Stimulated activated CD4-positive, alpha-beta T cell treated with anti-CD3 and anti-CD28 coated beads, Interleukin-2, amount 100 ng/mL, for 48 hours (primary cell): ENCODE measurements at places on chromosomes 2 and 18.

GRCh38 chr2:86357392-86357963 is 20.1 kb upstream of the REEP1 start:
- no peak for DNase-seq

- no peak for DNase-seq
Observed at GRCh38 chr2:222972420-222972819, 79.6 kb upstream of the KCNE4 start.

DNA sequence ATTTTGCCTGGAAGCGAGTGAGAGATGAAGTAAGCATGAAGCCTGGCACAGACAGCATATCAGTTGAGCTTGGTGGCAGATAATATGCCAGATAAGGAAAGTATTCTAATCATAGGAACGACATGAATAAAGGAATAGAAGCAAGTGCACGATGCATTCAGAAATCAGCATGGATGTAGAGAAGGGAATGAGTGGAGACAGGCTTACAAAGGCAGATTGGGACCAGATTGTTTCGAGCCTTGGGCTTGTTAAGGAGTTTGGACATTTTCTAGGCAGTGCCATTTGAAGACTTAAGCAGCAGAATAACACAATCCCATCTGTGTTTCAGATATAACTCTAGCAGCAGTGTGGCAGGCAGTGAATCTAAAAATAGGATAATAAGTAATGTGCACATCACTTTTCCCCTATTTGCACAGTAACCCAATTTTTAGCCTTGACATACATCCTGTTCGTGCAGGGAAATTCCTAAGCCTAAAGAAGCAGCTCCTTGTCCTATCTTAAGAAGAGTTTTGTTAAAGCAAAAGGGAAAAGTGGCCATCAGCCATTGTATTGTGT is 450.2 kb downstream of the PLCL1 start:
- no peak for DNase-seq

DNA sequence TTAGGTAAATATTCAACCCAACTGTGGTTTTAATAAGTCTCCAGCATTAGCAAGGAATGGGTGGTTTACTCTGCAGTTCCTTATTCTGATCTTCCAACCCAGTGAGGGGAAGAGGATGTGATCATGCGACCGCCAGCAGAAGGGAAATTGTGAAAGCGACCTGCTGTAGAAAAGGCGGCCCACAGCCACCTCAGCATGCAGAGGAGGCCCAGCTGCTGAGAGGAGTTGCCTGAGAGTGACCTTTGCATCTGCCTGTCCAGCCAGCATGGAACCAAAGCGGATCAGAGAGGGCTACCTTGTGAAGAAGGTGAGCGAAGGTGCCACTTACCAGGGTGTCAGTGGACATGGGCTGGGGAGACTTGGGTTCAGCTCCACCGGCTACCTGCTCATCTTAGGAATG is at the start of gene PLEK:
Gene PLEK (plus strand): TSS at position 196 of the 400 bp plus-strand sequence. CDS start 70 bp downstream, at position 266.
- no peak for DNase-seq

DNA sequence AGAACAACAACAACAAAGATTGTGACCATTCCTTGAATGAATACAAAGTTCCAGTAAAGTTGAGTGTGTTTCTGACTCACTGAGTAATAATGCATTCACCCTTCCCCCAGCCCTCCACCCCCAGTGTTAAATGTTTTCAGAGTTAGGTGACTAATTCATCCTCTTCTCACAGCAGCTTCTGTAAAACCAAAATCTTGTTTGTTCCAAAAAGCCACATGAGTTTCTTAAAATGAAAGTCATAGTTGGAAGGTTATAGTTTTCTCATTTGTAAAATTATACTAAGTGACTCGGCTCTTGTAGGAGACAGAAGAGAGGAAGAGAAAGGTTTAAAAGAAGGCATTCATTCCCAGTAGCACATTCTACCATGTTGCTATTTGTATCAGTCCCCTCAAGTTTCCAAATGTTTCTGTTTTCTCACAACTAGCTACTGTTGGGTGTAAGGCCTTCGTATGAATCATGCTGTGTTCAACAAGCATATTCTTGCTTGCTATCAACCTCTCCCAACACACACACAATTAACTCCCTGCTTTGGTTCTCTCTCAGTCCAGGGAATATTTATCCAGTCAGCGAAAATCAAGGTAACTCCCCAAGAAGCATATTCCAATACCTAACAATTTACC is 75.3 kb downstream of the MBD2 start:
- DNase-seq, result peak; percentile 31

DNA sequence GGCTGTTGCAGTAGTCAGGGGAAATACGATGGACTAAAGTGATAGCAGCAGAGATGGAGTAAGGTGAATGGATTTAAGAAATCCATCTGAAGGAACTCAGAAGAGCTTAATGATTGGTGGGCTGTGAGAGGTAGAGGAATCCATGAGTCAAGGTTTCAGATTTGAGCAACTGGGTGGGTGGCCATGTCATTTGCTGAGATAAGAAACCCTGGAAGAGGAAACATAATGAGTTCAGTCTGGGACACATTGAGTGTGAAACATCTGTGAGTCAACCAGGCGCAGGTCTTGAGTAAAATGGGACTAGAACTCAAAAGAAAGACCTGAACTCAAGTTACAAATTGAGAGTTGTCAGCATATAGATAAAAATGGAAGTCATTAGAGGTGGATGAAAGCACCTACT is 19.7 kb upstream of the ASNSD1 start:
- DNase-seq, result no peak

DNA sequence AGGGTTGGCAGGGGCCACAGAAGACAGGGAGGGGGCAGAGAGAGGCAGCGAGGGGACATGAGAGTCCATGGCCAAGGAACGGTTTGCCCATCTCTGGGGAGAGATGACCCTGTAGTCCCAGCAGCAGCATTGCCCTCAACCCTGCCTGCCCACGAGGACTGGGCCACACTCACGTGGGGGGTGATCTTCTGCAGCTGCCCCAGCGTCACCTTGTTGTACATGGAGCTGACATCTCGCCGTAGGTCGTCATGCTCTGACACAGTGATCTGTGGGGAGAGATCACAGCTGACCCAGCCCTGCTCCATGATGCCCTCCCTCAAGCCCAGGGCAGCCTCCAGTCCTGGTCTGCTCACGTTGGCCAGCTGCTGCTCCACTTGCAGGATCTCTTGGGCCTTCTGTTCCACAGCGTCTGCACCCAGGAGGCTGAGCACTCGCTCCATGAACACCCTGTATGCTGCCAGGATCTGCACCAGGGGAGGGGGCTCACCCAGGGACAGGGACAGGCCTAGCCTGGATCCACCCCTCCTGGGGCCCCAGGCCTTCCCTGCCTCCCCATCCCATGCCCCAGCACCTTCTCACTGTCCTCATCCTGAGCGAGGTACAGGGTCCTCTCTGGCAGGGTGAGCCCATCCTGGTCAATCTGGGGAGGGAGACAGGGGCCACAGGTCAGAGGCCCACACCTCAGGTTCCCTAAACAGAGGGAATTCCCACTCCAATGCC is 2.8 kb downstream of the ECEL1 start:
- no peak for DNase-seq

GRCh38 chr18:1002653-1003178 is 98.0 kb downstream of the ADCYAP1 start:
- DNase-seq, result no peak

- no peak for DNase-seq
Observed at GRCh38 chr2:137769406-137769805, 194.9 kb upstream of the HNMT start.

GRCh38 chr18:42475157-42475556 is 520.1 kb downstream of the PIK3C3 start:
- DNase-seq, result no peak

DNA sequence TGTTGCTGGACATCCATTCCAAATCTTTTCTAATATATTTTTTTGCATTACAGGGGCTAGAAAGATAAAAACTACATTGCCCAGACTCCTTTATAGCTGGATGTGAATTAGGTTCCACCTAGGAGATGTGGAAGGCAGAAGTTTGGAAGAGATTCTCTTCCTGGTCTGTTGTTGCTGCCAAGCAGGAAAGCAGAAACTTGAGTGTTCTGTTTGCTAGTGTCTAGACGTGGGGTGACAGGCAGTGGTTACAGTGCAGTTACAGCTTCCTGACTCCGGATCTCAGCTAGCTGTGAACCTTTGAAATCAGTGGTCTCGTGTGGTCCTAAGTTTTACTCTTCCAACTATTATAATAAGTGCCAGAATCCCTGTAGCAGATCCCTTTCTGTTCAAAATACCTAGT is 46.2 kb downstream of the COL4A4 start:
- no peak for DNase-seq

DNA sequence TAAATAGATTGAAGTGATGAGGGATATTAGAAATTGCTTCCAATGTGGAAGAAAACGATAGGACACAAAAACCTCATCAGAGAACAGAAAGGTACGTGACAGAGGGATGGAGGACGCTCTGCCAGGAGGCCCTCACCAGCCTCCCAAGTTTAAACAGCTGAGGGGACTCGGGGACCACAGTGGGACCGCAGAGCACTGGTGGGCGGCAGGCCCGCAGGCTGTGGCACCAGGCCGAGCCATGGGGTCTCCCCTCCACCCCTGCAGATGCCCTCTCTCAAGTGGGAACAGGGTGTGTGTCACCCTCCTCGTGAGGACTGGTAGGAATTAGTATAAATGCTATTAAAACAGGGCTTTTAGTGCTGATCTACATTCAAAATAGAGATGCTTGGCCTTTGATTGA is 10.8 kb downstream of the NDUFA10 start:
- DNase-seq, result no peak

GRCh38 chr2:236764716-236765115 is 195.1 kb downstream of the ACKR3 start:
- DNase-seq, result no peak

DNA sequence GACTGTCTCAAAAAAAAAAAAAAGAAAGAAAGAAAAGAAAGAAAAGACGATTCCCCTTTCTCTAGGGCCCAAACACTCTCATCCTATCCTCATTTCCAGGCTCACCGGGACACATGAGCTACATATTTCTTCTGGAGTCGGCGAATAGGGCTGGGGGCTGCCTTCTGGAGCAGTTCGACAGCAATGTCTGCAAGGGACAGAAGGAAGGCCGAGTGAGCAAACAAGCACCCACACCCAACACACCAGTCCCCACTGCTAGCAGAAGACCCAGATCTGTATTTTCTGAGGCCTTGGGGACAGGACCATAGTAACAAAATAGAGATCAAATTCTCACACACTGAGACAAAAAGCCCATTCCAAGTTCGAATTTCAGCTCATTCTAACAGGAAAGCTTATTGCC is 1.2 kb downstream of the CNPPD1 start:
- no peak for DNase-seq

GRCh38 chr2:37271376-37272067 is 40.1 kb downstream of the NDUFAF7 start:
- DNase-seq, result no peak

DNA sequence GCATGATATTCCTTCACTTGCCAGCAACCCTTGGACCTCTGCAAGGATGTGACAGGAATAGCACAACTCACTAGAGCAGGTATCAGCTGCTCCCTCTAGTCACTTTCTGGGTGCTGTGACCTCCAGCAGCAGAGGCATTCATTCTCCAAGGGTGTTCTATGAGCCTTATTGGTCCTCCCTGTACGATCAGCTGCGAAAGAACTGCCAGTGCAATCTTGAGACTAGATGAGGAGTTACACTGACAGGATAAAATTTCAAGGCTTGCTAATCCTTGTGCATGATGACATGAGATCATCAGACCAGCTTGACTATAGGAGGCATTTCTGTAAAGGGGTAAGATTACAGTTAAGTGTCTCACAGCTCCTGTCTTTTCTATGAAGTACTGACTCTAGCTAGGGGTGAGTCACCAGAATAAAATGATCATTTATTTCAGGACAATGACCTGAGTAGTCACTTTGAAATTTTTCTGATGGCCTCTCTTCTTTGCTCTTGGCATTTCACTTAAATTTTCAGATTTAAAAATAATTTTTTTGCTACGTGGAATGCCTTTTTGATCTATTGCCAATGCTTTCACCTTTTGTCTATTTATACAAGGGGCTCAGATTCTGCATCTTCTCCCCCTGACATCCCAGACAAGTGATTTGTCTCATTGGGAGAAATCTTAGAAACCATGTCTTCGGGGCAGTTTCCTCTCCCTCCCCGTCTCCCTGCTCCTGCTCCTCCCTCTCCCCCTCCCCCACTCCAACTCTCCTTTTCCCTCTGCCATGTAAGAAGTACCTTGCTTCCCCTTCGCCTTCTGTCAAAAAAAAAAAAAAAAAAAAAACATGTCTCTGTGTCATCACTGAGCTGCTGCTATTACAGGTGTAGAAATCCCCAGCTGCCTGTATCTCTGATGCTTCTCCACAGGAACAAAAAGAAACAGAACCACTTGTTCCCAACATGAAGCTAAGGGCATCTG is 49.2 kb upstream of the FRZB start:
- no peak for DNase-seq

GRCh38 chr2:240960971-240961876 is 37.2 kb upstream of the SNED1 start:
- no peak for DNase-seq

DNA sequence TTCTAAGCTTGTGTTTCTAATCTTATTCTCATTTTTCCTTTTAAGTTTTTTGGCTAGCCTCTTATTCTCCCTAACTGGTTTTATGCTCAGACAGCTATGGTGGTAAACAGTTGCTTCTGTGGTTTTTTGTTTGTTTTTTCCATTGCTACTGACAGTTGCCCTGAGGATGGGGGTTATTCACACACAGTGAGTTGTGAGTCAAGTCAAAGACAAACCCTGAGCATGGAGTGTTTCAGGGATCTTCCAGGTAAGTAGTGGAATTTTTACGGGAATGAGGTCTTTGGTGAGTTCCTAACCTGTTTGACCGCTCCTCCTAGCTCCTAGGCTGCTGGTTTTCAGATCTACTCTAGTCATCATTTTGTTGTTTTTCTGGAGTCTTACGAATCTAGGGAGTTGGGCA is 162.8 kb downstream of the ZNF407 start:
- DNase-seq, result no peak

GRCh38 chr2:206160125-206160806 is 571 bp downstream of the EEF1B2 start:
- DNase-seq, result no peak

DNA sequence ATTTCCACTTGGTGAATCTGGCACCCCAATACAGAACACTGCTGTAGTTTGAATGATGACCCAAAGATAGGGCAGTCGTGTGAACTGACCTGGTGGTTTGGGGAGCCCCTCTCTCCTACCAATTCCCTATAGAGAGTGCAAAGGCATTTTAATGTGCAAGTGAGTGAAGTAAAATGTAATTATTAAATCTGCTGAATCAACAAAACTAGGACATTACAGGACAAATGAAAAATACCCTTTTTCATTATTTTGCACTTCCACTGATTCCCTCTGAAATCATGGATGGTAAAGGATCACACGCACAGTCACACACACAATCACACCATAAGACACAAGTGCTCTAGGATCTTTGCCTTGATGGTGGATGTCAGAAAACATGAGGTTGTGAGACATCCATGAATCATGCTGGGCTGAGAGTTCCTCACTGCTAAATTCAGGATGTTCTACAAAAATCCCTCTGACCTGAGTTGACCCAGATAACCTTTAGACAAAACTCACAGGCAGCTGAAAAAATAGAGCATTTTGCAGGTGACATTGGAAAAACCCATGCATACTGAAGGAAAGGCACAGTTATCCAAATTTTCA is 197.4 kb downstream of the FBXO15 start:
- no peak for DNase-seq

- no peak for DNase-seq
Observed at GRCh38 chr2:98432145-98432544, 12.5 kb upstream of the INPP4A start.

- peak; percentile 37 for DNase-seq
Observed at GRCh38 chr2:10654069-10654468, 35.7 kb downstream of the NOL10 start.

- DNase-seq, result no peak
Observed at GRCh38 chr2:76448956-76449355, 738.2 kb upstream of the GCFC2 start.

GRCh38 chr2:109530712-109531111 is 83.1 kb downstream of the SEPTIN10 start:
- no peak for DNase-seq

GRCh38 chr2:236642584-236643291 is 73.1 kb downstream of the ACKR3 start:
- DNase-seq, result no peak
